Cardiac muscle cell (in vitro differentiated cells and primary cell): ENCODE measurements at places on chromosomes 5 and 9. TPM values are rescaled to one million over a fixed set of nuclear protein-coding genes. Genes with fewer than 3 reads are reported as not detected.

GRCh38 chr9:115046199-115046598, 71.8 kb downstream of the TNC start:
- DNase-seq, result no peak
- H3K27me3 ChIP-seq, result no peaks in the 10 kb centered on the region
- H3K4me3 ChIP-seq, result no peak overlapping the region
- H3K36me3 ChIP-seq, result no peaks in the 10 kb centered on the region
- H3K4me1 ChIP-seq, result peaks cover 7% of the 10 kb centered on the region

The PCDHA1 gene
- total RNA-seq, result 0.25 TPM in 1 of 2 replicates, not detected in the other

- H3K27ac ChIP-seq, result no peak overlapping the region
- peak; percentile 25 for DNase-seq
- peaks cover 6% of the 10 kb centered on the region for H3K4me1 ChIP-seq
- no peaks in the 10 kb centered on the region for H3K27me3 ChIP-seq
Measured at GRCh38 chr5:122942164-122942914, 94.2 kb downstream of the PPIC start.

DNA sequence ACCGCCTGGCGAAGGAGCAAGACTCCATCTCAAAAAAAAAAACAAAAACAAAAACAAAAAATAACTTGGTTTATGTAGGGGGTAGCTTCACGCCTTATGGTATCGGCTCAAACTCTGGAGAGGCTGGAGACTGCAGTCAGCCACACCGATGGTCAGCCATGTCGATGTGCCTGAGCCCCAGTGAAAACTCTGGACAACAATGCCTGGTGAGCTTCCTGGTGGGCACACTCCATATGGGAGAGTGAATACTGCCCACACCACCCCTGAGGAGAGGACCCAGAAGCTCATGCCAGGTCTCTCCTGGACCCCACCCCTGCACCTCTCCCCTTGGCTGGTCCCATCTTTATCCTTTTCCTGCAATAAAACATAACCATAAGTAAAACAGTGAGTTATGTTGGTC, 19.6 kb downstream of the IPPK start:
- no peak for DNase-seq
- H3K4me3 ChIP-seq, result no peak overlapping the region
- no peak overlapping the region for H3K27ac ChIP-seq
- H3K36me3 ChIP-seq, result peaks cover 10% of the 10 kb centered on the region

DNA sequence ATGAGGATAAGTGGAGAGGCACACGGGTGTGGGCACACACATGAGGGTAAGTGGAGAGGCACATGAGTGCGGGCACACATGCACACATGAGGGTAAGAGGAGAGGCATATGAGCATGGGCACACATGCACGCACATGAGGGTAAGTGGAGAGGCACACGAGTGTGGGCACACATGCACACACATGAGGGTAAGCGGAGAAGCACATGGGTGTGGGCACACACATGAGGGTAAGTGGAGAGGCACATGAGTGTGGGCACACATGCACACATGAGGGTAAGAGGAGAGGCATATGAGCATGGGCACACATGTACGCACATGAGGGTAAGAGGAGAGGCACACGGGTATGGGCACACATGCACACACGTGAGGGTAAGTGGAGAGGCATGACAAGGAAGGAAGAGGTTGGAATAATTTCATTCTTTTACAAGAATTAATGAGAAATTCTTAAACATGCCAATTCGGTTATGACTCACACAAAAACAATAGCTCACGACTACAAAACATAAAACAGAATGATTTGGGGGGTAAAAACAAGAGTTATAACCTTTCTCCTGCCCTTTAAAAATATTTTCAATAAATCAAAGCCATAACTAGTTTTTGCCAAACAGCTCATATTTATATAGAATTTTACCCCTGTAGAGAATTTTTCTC, 67.5 kb downstream of the APBA1 start:
- no peak overlapping the region for H3K4me3 ChIP-seq
- no peak overlapping the region for H3K27ac ChIP-seq
- no peaks in the 10 kb centered on the region for H3K27me3 ChIP-seq
- no peaks in the 10 kb centered on the region for H3K4me1 ChIP-seq
- no peaks in the 10 kb centered on the region for H3K36me3 ChIP-seq
- DNase-seq, result no peak
